ENCODE measurements at places on chromosomes 7 and 10. TPM values are rescaled to one million over a fixed set of nuclear protein-coding genes. Genes with fewer than 3 reads are reported as not detected.

Gene LRRN3
- total RNA-seq, result 1.7 TPM

Gene ABCA13
- not detected for total RNA-seq

Gene CALHM1
- not detected for total RNA-seq

Gene LIPF
- total RNA-seq, result 7.1 TPM

Gene CHAT
- not detected for total RNA-seq

DNA sequence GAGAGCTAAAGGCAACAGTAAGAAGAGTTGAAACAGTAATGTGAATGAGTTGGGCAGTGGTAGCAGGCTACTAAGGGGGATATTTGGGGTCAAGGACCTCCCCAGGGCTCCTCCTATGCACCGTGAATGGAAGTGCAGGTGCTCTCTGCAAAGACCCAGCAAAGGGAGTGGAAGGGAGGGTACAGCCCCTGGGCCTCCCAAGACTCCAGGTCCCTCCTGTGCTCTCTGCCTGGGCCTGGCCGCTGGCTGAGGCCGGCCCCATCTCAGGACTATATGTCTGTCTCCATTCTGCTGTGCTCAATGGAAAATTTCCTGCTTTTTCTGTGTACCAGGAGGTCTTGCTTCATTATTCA lies 372.1 kb upstream of the MKI67 start:
- DNase-seq, result no peak
- no peaks in the 10 kb centered on the region for H3K36me3 ChIP-seq
- no peaks in the 10 kb centered on the region for H3K4me1 ChIP-seq
- no peak overlapping the region for H3K4me3 ChIP-seq
- no peaks in the 10 kb centered on the region for H3K27me3 ChIP-seq
- no peak overlapping the region for H3K27ac ChIP-seq

GRCh38 chr7:44348300-44348699 lies 22.9 kb upstream of the CAMK2B start:
- no peaks in the 10 kb centered on the region for H3K4me1 ChIP-seq
- no peak overlapping the region for H3K27ac ChIP-seq
- H3K36me3 ChIP-seq, result no peaks in the 10 kb centered on the region
- no peak for DNase-seq

DNA sequence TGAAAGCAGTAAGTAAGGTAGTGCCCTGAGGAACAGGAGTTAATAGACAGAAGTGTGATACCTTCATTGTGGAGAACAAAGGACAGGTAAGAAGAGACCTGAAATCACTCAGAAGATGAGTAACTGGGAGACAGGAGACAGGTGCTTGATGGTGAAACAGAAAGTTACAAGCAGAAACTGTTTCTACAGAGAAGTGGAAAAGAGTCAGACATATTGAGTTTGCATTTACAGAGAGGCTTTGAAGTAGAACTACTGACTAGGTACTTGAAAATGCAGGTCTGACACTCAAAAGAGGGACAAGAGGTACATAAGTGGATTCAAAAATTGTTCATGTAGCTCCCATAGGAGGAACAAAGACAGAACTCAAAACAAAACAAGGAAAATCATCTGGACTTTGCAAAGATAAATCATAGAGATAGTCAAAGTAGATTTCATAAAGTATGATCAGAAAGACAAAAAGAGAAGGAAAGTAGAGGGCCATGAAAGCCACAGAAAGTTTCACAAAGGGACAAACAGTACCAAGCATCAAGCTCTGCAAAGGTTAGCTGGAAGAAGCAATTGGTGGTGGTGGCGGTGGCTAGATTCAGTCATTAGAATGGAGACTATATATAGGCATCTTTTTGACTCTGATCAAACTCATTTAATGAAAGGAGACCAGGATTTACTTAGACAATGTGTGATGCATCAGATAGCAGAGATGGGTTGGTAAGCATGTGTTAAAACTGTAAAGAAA lies 198.4 kb downstream of the PCLO start:
- no peaks in the 10 kb centered on the region for H3K36me3 ChIP-seq
- DNase-seq, result no peak
- H3K4me3 ChIP-seq, result no peak overlapping the region

DNA sequence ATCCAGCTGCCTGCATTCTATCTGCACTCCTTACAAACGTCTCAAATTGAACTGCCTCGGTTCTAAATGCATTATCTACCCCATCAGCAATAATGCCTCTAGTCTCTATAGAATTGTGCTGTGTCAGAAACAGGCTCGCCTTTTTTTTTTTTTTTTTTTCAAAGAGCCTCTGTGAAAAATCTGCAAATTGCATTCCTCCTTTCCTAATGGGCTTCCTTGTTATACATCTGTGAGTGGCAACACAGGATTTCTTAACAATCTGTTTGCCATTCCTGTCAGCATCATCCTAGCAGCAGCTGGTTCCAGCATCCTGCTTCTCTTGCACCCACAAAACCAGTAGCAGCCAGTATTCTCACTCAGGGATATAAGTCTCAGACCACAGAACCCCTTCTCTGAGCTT lies 413.5 kb upstream of the SEMA3D start:
- no peak for DNase-seq
- H3K4me3 ChIP-seq, result no peak overlapping the region
- no peak overlapping the region for H3K27ac ChIP-seq
- no peaks in the 10 kb centered on the region for H3K36me3 ChIP-seq

GRCh38 chr10:124717911-124718741 lies 26.1 kb downstream of the FAM53B start:
- no peaks in the 10 kb centered on the region for H3K27me3 ChIP-seq
- H3K27ac ChIP-seq, result peak overlapping the region; percentile 44
- no peak overlapping the region for H3K4me3 ChIP-seq
- H3K36me3 ChIP-seq, result no peaks in the 10 kb centered on the region

GRCh38 chr10:35635576-35635975 lies 6.5 kb downstream of the FZD8 start:
- no peaks in the 10 kb centered on the region for H3K27me3 ChIP-seq
- no peak overlapping the region for H3K27ac ChIP-seq
- H3K4me1 ChIP-seq, result peaks cover 4% of the 10 kb centered on the region

DNA sequence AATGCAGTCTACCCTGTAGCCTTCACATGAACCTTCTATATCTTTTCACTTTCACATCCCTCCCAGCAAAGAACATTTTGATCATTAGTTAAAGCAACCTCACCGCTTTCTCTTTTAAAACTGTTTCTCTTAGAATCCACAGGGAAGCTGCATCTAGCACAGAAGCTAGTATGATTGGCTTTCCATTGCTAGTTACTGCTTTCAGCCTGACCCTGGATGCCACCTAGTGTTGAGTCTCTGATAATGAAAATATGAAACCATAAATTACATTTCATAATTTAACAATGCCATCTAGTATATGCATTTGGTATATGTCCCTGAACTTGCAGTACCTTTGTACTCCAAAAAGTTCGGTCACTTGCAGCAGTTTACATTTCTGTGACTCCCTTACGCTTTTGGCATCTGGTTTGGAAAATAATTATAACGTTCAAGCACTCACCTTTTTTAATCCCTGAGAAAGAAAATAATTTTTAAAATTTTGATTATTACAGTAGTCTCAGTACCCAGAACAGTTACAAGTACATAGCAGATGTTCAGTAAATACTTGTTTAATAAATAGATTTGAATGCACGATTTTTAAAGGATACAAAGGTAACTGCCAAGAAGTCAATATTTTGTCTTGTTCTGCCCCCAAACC lies 22.7 kb downstream of the CISD1 start:
- H3K4me1 ChIP-seq, result no peaks in the 10 kb centered on the region
- no peak overlapping the region for H3K27ac ChIP-seq
- H3K27me3 ChIP-seq, result no peaks in the 10 kb centered on the region

GRCh38 chr7:70694434-70694970 lies 437.4 kb upstream of the GALNT17 start:
- peaks cover 5% of the 10 kb centered on the region for H3K4me1 ChIP-seq
- DNase-seq, result no peak
- H3K4me3 ChIP-seq, result peak overlapping the region; percentile 98
- H3K27ac ChIP-seq, result peak overlapping the region; percentile 97
- H3K27me3 ChIP-seq, result no peaks in the 10 kb centered on the region
- H3K36me3 ChIP-seq, result no peaks in the 10 kb centered on the region

GRCh38 chr10:88500656-88501055 lies 82.5 kb downstream of the RNLS start:
- H3K36me3 ChIP-seq, result no peaks in the 10 kb centered on the region
- H3K4me3 ChIP-seq, result no peak overlapping the region
- no peaks in the 10 kb centered on the region for H3K27me3 ChIP-seq
- H3K27ac ChIP-seq, result no peak overlapping the region
- H3K4me1 ChIP-seq, result no peaks in the 10 kb centered on the region

DNA sequence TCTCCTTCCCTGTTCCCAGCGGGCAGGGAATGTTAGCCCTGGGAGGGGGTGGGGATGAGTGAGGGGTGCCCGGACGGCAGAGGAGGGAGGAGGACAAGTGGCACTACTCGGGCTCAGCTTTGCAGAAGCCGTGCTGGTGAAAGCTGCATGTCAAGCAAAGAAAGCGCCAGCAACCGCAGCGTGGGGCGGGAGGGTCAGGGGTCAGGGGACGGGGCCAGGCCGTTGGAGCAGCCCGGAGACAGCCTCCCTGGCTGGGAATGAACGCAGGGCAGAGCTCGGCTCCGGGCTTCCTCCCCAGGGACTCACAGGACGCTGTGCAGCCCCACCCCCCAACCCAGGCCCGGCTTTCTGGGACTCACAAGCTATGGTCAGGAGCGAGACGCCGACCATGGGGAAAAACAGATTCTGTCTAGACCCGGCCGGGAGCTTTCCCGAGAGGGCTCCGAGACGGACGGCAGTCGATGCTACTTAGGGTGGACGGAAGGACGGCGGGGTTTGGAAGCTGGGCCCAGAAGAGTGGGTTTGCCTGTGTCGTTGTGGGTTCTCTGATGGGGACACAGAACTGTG lies 113.4 kb downstream of the VIPR2 start:
- H3K27ac ChIP-seq, result peak overlapping the region; percentile 94
- H3K4me3 ChIP-seq, result peak overlapping the region; percentile 59
- H3K27me3 ChIP-seq, result no peaks in the 10 kb centered on the region
- DNase-seq, result no peak

DNA sequence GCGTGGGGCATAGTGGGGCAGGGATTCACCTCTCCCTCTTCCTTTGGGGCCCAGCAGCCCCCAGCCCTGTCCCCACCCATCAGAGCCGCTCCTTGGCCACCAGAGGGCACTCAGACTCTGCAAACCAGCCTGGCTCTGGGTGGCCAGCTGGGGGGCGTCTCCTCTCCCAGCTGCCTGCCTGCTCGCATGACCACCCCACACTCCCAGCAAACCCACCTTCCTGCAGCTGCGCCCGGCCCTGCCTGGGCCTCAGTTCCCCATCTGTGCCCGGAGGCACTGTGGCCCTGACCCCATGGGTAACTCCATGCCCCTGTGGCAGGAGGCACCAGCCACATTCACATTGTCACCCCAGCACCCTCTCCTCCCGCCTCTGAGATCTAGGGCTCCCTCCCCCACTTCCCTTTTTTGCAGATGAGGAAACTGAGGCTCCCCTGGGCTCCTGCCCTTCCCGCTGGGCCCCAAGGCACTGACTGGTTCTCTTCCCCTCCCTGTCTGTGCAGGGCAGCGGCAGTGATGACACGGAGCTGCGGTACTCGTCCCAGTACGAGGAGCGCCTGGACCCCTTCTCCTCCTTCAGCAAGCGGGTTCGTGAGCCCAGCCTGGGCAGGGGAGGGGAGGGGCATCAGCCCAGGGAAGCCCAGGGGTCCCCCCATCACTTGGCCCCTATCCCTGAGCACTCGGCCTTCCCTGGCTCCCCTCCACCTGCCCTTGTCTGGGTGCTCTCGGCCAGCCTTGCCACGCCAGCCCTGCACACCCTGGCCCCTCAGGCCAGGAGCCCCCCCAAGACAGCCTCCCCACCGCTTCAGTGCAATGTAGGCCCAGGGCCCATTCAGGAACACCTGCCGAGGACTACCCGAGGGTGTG lies 6.9 kb upstream of the SH2B2 start:
- no peak for DNase-seq
- no peak overlapping the region for H3K4me3 ChIP-seq
- H3K36me3 ChIP-seq, result no peaks in the 10 kb centered on the region
- H3K4me1 ChIP-seq, result no peaks in the 10 kb centered on the region

GRCh38 chr10:19518632-19519031 lies 297.6 kb upstream of the PLXDC2 start:
- no peak overlapping the region for H3K4me3 ChIP-seq
- H3K27ac ChIP-seq, result no peak overlapping the region
- no peaks in the 10 kb centered on the region for H3K27me3 ChIP-seq
- H3K36me3 ChIP-seq, result no peaks in the 10 kb centered on the region
- no peaks in the 10 kb centered on the region for H3K4me1 ChIP-seq

GRCh38 chr10:14692344-14693076 lies 82.2 kb downstream of the FAM107B start:
- H3K4me1 ChIP-seq, result no peaks in the 10 kb centered on the region
- no peaks in the 10 kb centered on the region for H3K27me3 ChIP-seq
- no peak overlapping the region for H3K27ac ChIP-seq
- DNase-seq, result no peak
- H3K36me3 ChIP-seq, result no peaks in the 10 kb centered on the region

GRCh38 chr10:60234551-60234950 lies 155.1 kb downstream of the ANK3 start:
- H3K4me1 ChIP-seq, result peaks cover 3% of the 10 kb centered on the region
- no peaks in the 10 kb centered on the region for H3K36me3 ChIP-seq
- H3K4me3 ChIP-seq, result no peak overlapping the region
- no peak for DNase-seq
- H3K27ac ChIP-seq, result no peak overlapping the region
- H3K27me3 ChIP-seq, result no peaks in the 10 kb centered on the region

- DNase-seq, result no peak
- H3K4me3 ChIP-seq, result no peak overlapping the region
- H3K4me1 ChIP-seq, result no peaks in the 10 kb centered on the region
Measured at GRCh38 chr7:156662277-156662676, 21.7 kb downstream of the RNF32 start.

GRCh38 chr10:80405626-80406025 lies 2.7 kb upstream of the PRXL2A start:
- no peak overlapping the region for H3K27ac ChIP-seq
- no peak overlapping the region for H3K4me3 ChIP-seq
- H3K36me3 ChIP-seq, result no peaks in the 10 kb centered on the region
- no peaks in the 10 kb centered on the region for H3K27me3 ChIP-seq

DNA sequence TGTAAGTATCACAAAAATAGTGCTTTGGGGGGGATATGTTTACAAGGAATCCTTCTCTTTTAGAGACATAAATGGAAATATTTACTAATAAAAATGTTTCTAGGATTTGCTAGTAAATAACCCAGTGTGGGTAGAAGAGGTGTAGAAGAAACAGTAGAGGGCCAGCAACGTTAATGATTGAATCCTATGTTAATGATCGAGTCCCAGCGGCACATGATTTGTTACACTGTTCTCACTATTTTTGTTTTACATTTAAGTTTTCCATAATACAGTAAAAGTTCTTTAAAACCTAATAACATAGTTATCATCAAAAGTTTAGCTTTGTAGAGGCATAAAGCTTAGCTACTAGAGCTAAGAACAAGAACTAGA lies 66.0 kb downstream of the UBE2H start:
- no peak overlapping the region for H3K4me3 ChIP-seq
- DNase-seq, result no peak
- no peaks in the 10 kb centered on the region for H3K27me3 ChIP-seq
- no peak overlapping the region for H3K27ac ChIP-seq
- H3K36me3 ChIP-seq, result no peaks in the 10 kb centered on the region
- H3K4me1 ChIP-seq, result peaks cover 52% of the 10 kb centered on the region
